ENCODE measurements at places on chromosomes 1 and 21.
A peak's percentile ranks its signal among the peaks of the same experiment; 100 is the strongest.

DNA sequence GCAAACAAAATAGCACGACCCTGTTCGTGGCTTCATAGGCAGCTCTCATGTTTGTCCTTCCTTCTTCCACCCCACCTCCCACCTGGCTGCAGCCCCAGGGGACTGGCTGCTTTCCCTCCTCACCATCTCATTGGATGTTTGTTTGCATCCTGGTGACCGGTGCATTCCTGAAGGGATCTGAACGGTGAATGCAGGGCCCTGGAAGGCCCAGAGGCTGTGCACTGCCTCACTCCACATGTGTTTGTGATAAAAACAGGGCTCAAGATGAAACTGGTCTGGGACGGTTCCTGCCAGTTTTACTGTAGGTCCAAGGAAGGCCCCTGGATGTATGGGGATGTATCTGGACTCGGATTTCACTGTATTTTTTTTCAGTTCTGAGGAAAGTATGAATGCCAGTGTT lies 42.8 kb downstream of the CNN3 start:
- DNase-seq = peak; percentile 74

DNA sequence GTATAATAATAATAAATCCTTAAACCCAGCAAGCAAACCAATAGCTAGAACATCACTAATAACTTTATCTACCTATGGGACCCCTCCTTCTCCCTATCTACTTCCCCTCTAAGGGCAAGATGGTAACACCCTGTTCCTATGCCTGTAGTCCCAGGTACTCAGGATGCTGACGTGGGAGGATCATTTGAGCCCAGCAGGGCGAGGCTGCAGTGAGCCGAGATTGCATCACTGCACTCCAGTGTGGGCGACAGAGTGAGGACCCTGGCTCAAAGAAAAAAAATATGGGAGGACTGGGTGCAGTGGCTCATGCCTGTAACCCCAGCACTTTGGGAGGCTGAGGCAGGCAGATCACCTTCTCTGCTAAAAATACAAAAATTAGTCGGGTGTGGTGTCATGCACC lies 143.1 kb upstream of the SLC45A1 start:
- DNase-seq = no peak

DNA sequence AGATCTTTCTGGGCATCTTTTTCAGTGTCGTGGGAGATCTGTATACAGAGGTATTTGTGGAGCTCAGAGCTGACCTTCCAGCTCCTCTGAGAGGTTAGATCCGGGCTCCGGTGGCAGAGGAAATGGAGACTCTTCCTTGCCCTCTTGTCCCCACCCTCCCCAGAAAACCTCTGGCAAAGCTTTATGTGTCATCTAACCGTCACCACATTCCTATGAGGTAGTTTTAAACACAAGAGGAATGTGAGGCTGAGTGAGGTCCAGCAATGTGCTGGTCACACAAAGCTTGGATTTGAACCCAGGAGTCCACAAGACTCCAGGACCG lies 1.2 kb downstream of the CD160 start:
- DNase-seq = no peak

- peak; percentile 41 for DNase-seq
Observed at GRCh38 chr1:25167269-25168192, 64.8 kb downstream of the SYF2 start.

DNA sequence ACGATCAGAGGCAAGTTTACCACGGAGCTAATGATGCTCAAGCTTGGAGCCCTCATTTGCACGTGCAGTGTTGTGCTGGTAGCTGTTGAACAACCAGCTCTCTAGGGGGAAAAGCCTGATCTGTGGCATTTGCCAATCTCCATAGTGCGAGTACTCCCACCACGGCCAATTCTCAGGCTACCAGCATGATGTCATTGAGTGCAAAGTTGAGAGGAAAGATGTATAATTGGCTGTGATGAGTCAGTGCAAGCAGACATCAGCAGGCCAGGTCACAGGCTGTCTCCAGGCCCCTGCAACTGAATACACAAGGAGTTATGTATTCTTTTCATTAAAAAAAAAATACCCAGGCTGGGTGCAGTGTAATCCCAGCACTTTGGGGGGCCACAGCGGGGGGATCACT lies 233.1 kb upstream of the VAMP3 start:
- no peak for DNase-seq

DNA sequence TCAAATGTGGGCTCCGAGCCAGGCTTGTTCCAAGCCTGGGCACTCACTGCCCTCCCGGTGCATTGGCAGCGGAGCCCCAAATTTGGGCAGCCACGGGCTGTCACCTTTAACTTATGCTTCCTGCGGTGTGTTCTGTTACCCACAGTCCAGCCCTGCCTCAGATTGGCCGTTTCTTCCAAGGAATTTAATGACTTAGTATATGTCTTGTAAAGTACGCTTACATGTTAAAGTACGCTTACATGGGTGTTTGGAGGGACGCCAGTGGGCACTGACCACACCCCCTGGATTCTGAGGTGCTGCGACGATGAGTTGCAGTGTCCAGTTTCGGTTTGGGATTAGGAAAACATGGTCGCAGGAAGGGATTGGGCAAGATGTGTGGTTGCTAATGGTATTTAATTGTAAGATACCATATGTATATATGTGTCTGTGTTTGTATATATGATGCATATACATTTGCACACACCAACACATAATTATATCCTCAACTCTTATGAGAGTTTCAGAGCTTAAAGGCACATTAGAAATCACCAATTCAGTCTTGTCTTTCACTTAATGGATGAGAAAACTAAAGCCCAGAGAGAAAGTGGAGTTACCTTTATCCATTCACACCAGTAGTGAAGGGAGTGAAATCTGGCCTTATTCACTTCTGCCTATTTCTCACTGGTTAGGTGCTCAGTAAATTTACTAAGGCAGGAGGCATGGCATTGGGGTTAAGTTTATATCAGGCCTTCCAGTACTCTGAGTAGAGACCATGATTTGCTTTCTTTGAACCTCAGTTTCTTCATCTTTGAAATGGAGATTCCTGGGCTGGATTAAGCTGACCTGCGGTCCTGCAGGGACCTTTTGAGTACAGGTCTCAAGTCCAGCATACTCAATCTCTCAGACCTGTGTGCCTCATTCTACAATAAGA lies 1.0 kb downstream of the SMYD2 start:
- no peak for DNase-seq

DNA sequence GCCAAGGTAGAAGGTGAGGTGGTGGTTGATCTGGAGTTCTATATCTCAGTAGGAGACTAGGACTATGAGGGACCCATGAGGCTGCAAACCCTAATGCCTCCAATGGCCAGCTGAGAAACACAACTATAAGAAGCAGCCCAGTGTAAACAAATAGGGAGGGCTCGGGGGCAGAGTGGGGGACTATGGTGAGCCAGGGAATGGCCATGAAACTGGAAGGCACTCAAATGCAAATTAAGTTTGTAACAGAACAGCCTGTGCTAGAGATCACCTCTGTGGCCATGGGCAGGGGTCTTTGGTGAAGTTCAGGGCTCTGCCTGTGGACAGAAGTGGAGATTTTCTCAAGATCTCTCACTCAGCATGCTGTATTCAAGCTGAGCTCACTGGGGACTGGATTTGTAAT lies 187.1 kb downstream of the GRIK3 start:
- no peak for DNase-seq

DNA sequence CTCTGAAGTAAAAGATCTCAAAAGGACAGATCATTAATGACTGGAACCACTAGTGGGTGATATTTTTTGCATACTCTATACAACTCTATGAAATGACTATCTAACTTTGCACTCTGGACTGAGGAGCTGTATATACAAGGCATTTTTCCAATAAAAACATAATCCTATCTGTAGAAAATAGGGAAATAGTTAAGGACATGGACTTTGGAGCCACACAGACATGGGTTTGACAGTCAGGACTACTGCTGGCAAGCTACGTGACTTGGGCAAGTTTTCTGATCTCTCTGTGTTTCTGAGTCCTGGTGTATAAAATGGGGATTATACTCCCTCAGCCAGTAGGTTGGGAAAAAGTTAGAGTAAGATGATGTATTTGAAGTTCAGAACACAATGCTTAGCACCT lies 20.9 kb upstream of the HSD3B2 start:
- DNase-seq = no peak

- DNase-seq = no peak
Observed at GRCh38 chr1:243477731-243478290, 222.0 kb downstream of the SDCCAG8 start.

- DNase-seq = no peak
Observed at GRCh38 chr1:212760126-212760823, 31.3 kb downstream of the NSL1 start.

DNA sequence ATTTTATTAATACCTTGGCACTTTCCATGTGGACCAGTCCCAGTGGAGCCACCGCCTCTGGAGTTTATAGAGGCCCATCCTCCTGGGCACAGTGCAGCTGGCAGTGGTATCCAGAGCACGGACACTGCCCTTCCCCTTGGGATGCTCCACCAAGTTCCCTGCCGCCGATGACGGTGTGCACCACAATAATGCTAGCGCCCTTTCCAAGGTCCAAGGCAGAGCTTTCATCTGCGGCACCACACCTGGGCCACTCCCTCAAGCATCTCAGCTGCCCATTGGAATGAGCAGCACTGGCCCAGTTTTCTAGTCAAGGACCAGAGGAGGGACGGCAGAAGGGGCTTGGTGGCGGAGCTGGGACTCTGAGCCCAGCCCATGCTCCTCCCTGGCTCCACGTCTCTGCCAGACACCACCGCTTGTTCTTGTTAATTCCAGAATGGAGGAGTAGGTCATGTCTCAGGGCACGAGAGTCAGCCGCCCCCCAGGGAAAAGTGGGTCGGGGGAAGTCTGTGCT lies 24.5 kb downstream of the SIM2 start:
- no peak for DNase-seq

- DNase-seq = no peak
Observed at GRCh38 chr21:9780441-9780937, 740.9 kb upstream of the TPTE start.

- DNase-seq = no peak
Observed at GRCh38 chr1:51175278-51175677, 60.8 kb upstream of the RNF11 start.

GRCh38 chr1:97192872-97193572 lies 471.4 kb downstream of the PTBP2 start:
- DNase-seq = no peak

DNA sequence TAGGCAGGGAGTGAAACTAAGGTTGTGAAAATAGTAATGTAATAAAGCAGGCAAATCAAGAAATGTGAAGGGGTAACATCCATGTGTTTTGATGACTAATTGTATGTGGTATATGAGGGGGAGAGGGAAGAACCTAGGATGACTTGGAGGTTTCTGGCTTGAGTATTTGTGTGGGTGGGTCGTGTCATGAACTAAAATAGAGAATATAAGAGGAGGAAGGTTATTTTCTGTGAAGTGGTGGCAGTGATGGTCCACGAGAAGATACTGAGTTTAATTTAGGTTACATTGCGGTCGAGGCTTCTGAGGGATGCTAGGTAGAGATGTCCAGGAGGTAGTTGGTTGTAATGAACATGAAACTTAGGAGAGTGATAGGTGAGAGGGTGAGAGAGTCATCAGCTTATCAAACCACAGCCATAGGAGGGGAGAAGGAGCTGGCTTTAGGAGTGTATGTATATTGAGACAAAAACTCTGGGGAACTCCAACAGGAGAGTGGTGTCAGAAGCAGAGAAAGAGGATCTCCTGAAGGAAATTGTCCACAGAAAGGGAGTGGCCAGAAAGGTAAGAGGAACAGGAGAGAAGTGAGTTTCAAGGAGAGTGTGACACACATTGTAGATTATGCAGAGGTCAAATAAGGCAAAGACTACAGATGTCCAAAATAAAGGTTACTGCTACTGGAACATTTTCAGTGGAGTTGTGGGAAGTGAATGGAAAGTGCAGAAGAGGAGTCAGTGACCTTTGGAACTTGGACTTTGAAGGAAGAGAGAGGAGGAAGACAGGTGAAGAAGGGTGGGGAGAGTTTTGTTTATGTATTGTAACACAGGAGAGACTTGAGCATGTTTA lies 89.0 kb upstream of the MACF1 start:
- no peak for DNase-seq

DNA sequence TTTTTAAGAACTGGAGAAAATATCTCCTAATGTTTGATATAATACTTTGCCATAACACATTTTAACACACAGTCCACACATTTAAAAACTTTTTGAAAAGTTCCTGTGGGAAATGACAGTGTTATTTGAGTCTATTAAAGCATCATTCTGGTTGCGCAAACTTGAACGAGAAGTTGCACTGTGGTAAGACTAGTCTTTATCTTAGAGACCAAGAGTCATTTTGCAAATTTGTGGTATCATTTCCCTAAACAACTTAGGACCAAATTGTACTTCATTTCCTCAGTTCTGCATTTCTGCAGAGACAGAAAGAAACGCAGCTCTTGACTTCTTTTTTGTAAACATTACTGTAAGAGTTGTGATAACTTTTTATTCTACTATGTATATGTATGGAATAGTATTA lies at the start of gene RGS18:
TSS of gene RGS18 (plus strand) at position 282 of the 400 bp plus-strand sequence. CDS start 176 bp downstream, outside the sequence.
- DNase-seq = no peak

DNA sequence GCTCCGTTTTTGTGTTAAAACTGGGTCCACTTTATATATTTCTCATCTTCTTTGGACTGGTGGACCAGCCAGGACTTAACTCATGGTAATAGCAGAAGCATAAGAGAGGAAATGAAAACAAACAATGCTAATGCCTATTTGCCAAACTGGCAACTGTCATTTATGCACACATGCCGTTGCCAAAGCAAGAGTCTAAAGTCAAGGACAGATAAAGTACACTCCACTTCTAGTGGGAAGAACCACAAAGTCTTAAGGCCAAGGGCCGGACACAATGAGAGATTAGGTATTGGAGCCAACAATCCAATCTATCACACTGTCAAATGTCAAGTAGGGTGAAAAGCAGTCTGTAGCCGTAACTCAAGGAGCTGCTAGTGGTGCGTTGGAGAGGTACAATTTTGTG lies 157.7 kb downstream of the LYPLAL1 start:
- DNase-seq = no peak

DNA sequence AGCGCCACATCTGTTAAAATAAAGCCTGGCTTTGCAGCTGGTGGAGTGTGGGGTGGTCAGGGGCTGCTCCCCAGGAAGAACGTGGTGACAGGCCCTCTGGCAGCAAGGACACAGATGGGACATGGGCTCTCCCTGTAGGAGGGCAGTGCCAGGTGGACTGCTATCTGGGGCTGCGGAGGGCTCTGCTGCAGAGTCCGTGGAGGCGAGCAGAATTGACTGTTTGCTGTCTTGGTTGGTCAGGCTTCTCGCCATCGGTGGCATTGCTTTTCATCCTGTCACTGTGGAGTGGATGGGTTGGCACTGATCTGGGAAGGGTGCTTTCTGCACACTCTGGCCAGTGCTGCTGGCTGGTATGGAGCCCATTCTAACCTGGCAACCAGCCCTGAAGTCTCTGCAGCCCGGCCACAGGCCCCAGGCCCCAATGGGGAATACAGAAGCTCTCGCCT lies 103.0 kb downstream of the LAMC2 start:
- no peak for DNase-seq

DNA sequence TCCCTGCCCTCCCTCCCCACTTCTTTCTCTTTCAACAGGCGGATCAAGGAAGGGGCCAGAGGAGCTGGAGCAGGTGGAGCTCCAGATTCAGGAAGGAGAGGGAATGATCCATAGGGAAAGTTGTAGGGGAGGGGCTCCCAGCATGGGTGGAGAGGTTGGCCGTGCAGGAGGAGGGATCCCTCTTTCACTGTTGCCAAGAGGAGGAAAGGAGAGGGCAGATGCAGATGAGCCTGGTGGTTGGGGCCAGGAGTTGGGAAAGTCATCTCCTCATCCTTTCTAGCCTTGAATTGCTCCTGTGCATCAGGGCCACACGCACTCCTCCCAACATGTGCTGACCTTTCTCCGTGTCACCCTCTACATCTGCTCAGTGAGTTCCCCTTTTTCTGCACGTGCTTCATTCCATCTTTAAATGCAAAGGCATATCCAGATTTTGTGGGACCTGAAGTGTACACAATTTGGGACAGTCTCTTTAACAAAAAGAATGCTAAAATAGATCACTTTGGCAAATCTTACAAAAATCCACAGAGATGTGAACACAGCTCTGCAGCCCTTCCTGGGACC lies 32.4 kb downstream of the ZBTB18 start:
- no peak for DNase-seq

- DNase-seq = no peak
Observed at GRCh38 chr1:39735731-39736130, 3.0 kb upstream of the PPIE start.
